ENCODE measurements at places on chromosomes 4 and X.

- peak; percentile 33 for DNase-seq
Observed at GRCh38 chrX:150449313-150449712, 86.2 kb downstream of the MAMLD1 start.

- DNase-seq, result no peak
Observed at GRCh38 chrX:17081968-17082367, 135.5 kb downstream of the REPS2 start.

DNA sequence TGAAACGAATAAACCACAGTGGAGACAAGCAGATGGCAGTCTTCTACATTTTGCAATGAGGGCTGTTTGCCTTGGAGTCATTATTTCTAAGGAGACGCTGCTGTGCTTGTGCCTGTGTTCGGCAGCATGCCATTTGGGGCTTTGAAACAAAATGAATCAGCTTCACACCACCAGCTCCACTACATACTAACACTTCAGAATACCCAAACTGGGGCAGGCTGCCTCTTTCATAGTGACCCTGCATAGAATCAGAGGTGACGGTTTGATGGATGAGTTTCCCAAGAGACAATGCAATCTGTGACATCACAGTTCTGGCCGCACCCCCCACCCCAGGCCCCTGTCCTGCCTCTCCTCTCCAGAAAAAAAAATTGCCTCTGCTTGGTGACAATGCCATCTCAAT, 57.1 kb upstream of the MID1 start:
- no peak for DNase-seq

GRCh38 chr4:136784326-136784725, 748.0 kb downstream of the PCDH18 start:
- no peak for DNase-seq

GRCh38 chrX:133709501-133709900, 275.9 kb downstream of the GPC3 start:
- DNase-seq, result no peak

- no peak for DNase-seq
Observed at GRCh38 chr4:78379991-78380729, 171.4 kb upstream of the ANXA3 start.

DNA sequence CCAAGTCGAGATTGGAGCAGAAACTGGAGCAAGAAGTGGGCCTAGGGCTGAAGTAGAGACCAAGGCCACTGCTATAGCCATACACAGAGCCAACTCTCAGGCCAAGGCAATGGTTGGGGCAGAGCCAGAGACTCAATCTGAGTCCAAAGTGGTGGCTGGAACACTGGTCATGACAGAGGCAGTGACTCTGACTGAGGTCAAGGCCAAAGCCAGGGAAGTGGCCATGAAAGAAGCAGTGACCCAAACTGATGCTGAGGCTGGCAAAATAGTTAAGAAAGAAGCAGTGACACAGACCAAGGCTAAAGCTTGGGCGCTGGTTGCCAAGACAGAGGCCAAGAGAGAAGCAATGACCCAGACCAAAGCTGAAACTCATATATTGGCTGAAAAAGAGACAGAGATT, 3.5 kb downstream of the ARMCX4 start:
- DNase-seq, result no peak

DNA sequence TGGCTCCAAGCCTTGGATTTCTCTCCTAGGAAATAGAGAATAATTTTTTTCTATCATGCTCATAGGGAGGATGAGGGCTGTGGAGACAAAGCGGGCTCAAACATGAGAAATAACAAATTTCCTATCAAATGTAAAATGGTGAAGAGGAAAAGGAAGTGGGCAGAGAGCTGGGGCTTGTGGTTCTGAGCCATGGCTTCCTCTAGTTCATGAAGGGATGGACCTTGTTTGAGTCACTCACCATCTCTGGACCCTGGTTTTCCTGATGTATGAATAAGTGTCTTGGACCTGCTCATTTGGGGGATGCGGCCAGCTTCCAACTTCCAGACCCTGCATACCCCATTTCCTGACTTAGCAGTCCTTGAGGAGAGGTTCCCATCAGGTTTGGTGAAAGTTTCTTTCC, 63.0 kb downstream of the MSX1 start:
- no peak for DNase-seq

GRCh38 chr4:111761531-111761930, 383.7 kb upstream of the FAM241A start:
- no peak for DNase-seq

DNA sequence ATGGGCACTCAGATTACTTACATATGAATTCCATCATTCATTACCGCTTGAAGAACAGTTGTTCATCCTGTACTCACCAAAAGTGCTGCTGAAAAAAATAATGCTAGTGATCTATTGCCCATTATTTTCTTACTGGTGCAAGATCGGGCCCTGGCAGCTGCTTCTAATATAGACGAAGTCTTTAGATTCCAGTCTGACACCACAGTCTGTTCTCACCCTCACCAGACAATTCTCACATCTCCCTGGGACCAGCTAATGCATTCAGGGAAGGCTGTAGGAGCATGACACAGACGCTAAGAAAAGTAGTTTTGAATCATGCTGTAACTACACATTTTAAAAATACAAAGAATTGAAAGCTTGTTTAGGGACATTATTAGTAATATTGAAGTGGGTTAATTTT, 13.8 kb downstream of the GEMIN8 start:
- DNase-seq, result no peak

GRCh38 chr4:99537674-99538073, 26.2 kb downstream of the TRMT10A start:
- DNase-seq, result no peak

GRCh38 chr4:75542824-75543223, 13.0 kb upstream of the ODAPH start:
- no peak for DNase-seq

GRCh38 chr4:53899586-53900270, 164.7 kb downstream of the CHIC2 start:
- no peak for DNase-seq

- DNase-seq, result no peak
Observed at GRCh38 chr4:36198068-36198808, 46.1 kb downstream of the ARAP2 start.

GRCh38 chrX:19866626-19867410, 20.6 kb downstream of the SH3KBP1 start:
- no peak for DNase-seq

DNA sequence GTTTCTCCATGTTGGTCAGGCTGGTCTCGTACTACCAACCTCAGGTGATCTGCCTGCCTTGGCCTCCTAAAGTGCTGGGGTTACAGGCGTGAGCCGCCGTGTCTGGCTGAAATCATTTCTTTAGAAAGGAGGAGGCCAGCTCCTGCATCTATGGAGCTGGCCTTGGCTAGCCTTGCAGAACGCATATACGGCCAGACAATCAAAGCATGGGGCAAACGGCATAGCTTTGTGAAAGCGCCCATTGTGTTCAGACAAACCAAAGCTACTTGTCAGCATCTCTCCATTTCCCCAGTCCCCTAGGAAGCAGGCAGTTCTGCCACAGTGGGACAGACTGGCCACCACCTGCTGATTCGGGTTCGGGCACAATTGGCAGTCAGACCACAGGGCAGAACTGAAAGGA, 48.9 kb upstream of the IQSEC2 start:
- no peak for DNase-seq

DNA sequence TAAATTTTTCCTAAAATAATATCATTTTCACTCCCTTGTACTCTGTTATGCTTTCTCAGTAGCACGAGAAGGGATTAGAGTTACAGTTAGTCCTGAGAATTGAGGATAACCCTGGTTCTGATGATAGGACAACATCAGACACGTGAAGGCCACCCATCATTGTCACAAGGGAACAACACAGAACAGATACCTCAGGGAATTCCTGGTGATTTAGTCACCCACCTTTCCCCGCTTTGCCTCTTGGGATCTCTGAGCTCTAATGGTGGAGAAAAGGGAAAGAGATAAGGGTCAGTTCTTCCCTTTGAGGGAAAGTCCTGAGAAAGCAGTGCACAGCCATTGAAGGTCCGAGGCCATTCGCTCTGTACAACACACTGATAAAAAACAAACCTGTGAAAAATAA, 112.3 kb upstream of the GALNT7 start:
- DNase-seq, result no peak

GRCh38 chr4:6194458-6195195, 5.7 kb downstream of the JAKMIP1 start:
- no peak for DNase-seq

DNA sequence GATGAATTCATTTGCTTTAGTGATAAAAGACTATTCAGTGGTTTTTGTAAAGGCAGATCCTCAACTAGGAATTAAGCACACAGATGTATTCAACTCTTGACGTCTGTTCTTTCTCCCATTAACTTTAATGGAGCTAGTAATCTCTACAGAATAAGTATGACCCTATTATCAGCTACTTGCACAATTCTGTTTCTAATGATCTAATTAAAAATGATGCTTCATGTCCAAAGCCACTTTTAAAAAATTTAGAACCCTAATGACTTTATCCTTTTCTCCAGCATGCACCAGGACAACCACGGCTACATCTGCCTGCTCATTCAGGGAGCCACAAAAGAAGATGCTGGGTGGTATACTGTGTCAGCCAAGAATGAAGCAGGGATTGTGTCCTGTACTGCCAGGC, 85.4 kb downstream of the CBR4 start:
- DNase-seq, result no peak

DNA sequence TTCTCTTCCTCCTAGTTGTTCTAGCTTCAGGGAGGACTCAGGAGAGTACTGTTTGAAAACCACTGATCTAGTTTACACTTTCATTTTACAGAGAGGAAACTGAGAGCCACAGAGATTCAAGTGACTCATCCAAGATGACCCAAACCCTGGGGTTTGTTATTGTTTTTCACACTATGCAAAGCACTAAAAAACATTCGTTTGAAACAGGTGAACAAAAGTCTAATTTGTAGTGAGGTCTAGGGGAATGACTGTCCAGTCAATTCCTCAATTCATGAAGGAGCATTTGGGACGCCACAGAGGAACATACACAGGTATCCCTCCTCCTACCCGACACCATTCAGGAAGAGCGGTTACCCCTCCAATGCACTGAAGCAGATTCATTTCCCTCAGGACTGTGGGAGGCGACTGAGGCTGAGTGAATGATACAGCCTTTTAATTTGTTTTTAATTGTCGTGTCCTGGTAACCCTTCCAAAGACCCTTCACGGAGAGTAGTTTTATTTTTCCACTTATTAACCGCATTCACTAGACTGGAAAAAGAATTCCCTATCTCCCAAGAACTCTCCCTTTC, 30.3 kb downstream of the TLR10 start:
- DNase-seq, result no peak
